Activated T-cell treated with anti-CD3 and anti-CD28 coated beads, Interleukin-2, amount 50 U/mL, for 72 hours (primary cell): ENCODE measurements at places on chromosomes 5 and 9.

- H3K4me3 ChIP-seq: no peak overlapping the region
- H3K36me3 ChIP-seq: no peaks in the 10 kb centered on the region
- H3K27me3 ChIP-seq: no peaks in the 10 kb centered on the region
- no peak for DNase-seq
These were observed 672.1 kb upstream of the CHD1 start for GRCh38 chr5:99600952-99601351.

- H3K4me3 ChIP-seq: no peak overlapping the region
- peaks cover 6% of the 10 kb centered on the region for H3K36me3 ChIP-seq
These were observed 16.2 kb downstream of the NDUFS6 start for GRCh38 chr5:1817261-1818043.

- no peaks in the 10 kb centered on the region for H3K4me1 ChIP-seq
- H3K27ac ChIP-seq: no peak overlapping the region
- no peaks in the 10 kb centered on the region for H3K27me3 ChIP-seq
- DNase-seq: no peak
These were observed 39.4 kb downstream of the SUSD1 start for GRCh38 chr9:112135706-112136105.

DNA sequence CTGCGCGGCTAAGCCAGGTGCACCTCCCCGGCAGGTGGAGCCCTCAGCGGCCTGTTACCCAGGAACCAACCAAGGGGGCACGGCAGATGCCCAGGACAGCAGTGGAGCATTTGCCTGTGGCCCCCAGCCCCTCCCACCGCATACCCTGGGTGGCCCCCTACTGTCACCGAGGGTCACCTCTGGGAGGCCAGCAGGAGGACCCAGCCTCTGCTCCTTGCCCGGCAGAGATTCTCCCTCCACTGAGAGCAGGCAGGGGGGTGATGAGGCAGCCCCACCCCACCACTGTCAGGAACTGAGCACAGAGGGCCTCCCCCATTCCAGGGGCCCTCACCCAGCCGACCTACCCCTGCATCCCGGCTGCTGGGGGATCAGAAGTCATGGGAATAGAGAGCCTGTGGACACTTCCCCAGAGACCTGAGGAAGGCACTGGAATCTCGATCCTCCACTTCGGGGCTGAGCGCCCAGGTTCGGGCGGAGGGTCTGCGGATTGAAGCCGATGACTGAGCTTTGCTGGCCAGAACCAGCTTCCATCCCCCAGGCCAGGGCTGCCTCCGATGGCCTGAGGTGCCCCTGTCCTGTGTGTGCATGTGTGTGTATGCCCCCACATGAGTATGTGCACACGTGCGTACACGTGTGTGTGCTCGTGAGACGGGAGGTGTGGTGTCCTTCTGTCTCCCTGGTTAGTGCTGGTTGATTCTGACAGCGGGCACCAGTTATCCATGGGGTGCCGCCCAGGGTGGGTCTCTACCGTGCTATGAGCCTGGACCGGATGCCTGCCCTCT is at the start of gene QRFP:
Gene QRFP (minus strand): TSS at position 580 of the 782 bp plus-strand sequence. CDS start 2,974 bp downstream, outside the sequence.
- H3K27ac ChIP-seq: no peak within 1 kb of the TSS
- no peaks in the 10 kb centered on the region for H3K36me3 ChIP-seq
- H3K27me3 ChIP-seq: no peaks in the 10 kb centered on the region
- H3K4me1 ChIP-seq: no peaks in the 10 kb centered on the region

GRCh38 chr5:105503950-105504349 is 1941.4 kb upstream of the NUDT12 start:
- H3K4me3 ChIP-seq: no peak overlapping the region
- DNase-seq: no peak
- H3K27me3 ChIP-seq: no peaks in the 10 kb centered on the region
- no peaks in the 10 kb centered on the region for H3K4me1 ChIP-seq
